Osteoblast (primary cell): ENCODE measurements at places on chromosomes 12 and 14.
A peak's percentile ranks its signal among the peaks of the same experiment; 100 is the strongest.

GRCh38 chr12:71708658-71709057, 22.8 kb downstream of the TMEM19 start:
- no peak for DNase-seq
- H3K27ac ChIP-seq = no peak overlapping the region
- H3K4me1 ChIP-seq = peaks cover 13% of the 10 kb centered on the region
- no peak overlapping the region for H3K4me3 ChIP-seq
- no peaks in the 10 kb centered on the region for H3K36me3 ChIP-seq

DNA sequence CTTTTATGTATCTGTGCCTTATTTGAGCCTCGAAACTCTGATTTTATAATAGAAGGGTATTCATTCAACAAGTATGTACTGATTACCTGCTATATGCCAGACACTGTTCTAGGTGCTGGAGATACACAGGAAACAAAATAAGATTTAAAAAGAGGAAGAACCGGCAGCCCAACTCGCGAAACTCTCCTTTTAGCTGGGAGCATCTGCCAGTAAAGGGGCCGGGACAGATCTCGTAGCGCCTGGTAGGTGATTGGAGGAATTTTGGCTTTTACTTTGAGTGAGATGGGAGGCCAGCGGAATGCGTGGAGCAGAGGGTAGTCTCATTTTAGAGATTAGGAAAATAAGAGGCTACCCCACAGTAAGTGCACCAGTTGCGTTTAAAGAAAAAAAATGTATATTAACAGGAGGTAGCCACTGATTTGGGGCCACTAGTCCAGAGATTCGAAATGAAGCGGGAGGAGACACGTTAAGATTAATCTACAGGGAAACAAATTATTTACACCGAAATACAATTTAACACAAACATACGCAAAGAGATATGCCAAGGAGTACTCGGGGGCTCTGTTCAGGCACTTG, 520 bp upstream of the MON2 start:
- H3K36me3 ChIP-seq = no peaks in the 10 kb centered on the region
- H3K4me1 ChIP-seq = peaks cover 14% of the 10 kb centered on the region
- H3K27me3 ChIP-seq = no peaks in the 10 kb centered on the region
- DNase-seq = peak; percentile 92
- H3K27ac ChIP-seq = peak overlapping the region; percentile 89

DNA sequence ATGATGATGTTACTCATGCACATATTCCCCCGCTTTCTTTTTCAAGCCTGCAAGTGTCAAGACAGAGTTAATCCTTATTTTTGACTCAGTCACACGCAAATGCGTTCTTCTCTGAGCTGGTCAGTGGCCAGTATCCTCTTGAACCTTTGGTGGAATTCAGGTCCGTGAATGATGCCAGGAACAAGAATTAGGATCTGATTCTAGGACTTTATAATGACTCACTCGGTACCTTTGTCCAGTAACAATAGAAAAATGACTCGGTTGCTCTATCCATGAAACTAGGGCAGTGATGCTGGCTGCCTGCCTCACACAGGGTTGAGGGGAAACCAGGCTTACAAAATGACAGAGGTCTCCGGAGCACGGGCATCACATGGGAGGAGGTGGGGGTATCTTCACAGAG, 185.8 kb upstream of the NUDT4 start:
- peak overlapping the region; percentile 47 for H3K27ac ChIP-seq
- H3K36me3 ChIP-seq = no peaks in the 10 kb centered on the region
- no peak for DNase-seq
- H3K4me3 ChIP-seq = peak overlapping the region; percentile 8
- H3K27me3 ChIP-seq = no peaks in the 10 kb centered on the region

DNA sequence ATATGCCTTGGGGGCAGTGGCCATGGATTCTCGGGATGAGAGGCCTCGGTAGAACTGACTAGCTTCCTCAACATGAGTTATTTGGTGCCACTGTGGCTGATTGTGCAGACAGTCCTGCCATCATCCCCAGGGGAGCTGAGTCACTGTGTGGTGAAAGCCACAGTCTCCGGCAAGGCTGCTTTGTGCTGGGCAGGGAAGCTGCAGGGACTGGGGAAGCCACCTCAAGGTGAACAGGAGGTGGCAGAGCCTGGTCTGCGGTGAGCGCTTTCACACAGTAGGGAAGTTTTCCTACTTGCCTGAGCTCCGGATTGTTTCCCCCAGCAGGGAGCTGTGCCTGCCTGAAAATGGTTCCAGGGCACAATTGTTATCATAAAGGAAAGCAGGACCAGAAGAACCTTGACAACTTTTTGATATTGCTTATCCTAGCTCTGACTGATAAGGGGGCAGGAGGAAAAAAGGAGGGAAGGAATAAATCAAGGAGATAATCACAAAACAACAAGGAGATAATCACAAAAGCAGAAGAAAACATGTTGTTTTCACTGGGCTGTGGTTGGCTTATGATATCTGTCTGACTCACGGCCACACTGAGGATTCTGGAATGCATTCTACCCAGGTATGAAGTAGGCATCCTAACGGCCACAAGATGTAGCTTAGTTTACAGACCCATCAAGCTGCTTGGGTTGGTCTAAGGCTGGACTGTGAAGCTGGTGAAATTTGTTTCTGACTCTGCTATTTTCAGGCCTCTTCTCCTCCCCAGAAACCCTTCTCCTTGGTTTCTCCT, 32.2 kb upstream of the GNG2 start:
- H3K27me3 ChIP-seq = no peaks in the 10 kb centered on the region
- no peak overlapping the region for H3K27ac ChIP-seq
- peak; percentile 73 for DNase-seq

GRCh38 chr12:51341251-51342007, 5.0 kb downstream of the CELA1 start:
- peak; percentile 89 for DNase-seq
- H3K4me1 ChIP-seq = peaks cover 16% of the 10 kb centered on the region
- peak overlapping the region; percentile 70 for H3K4me3 ChIP-seq
- H3K36me3 ChIP-seq = no peaks in the 10 kb centered on the region
- peak overlapping the region; percentile 38 for H3K27ac ChIP-seq
- no peaks in the 10 kb centered on the region for H3K27me3 ChIP-seq

GRCh38 chr12:89895591-89895990, 187.0 kb upstream of the ATP2B1 start:
- no peaks in the 10 kb centered on the region for H3K27me3 ChIP-seq
- peaks cover 15% of the 10 kb centered on the region for H3K4me1 ChIP-seq
- H3K4me3 ChIP-seq = no peak overlapping the region
- no peaks in the 10 kb centered on the region for H3K36me3 ChIP-seq

DNA sequence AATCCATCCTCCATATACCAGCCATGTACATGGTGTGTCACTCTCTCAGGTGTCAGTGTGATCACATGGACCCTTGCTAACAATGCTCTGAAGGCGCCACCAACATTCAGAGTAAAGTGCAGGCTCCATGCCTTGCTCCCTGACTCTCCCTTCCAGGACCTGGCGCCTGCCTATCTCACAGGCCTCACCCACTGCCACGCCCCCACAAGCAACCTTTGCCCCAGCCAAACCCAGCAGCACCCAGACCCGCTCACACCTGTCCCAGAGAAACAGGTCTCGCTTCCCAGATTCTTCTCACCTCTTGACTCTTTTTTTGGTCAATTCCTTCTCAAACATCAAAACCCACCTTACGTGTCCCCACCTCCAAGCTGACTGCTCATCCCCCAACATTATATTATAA, 52.3 kb downstream of the KCNK10 start:
- no peak overlapping the region for H3K4me3 ChIP-seq
- no peak overlapping the region for H3K27ac ChIP-seq
- H3K4me1 ChIP-seq = no peaks in the 10 kb centered on the region
- H3K27me3 ChIP-seq = no peaks in the 10 kb centered on the region
- no peaks in the 10 kb centered on the region for H3K36me3 ChIP-seq

GRCh38 chr14:40762177-40762576, 844.5 kb upstream of the LRFN5 start:
- no peaks in the 10 kb centered on the region for H3K27me3 ChIP-seq
- no peaks in the 10 kb centered on the region for H3K4me1 ChIP-seq
- H3K27ac ChIP-seq = no peak overlapping the region
- H3K4me3 ChIP-seq = no peak overlapping the region
- H3K36me3 ChIP-seq = no peaks in the 10 kb centered on the region

DNA sequence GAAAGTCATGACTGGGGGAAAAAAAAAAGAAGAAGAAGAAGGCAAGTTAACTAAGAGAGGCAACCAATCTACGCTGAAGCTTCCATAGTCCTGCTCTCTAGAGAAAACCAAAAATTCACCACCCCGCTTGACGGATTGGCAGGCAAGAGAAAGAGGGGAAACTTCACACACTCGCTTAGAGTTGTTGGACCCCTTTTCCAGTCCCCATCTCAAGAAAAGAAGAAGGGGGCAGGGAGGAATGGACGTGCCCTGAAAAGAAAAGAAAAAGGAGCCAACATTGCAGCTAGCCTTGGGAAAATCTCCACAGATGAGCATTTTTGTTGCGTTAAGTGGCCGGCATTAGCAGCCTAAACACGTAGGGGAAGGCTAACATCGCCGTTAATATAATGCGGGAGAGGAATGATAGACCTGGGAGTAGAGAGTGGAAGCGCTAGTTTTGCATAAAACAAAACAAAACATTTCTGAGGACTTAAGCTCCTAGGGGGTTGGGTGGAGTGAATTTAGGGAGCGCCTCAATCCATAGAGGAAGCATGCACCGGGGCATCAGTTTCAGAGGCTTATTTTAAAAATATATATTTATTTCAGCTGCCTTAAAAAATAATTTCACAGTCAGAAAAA, 11.3 kb upstream of the FOXG1 start:
- no peak overlapping the region for H3K4me3 ChIP-seq
- H3K36me3 ChIP-seq = no peaks in the 10 kb centered on the region
- DNase-seq = no peak
- H3K27me3 ChIP-seq = peaks cover 59% of the 10 kb centered on the region
- no peak overlapping the region for H3K27ac ChIP-seq

GRCh38 chr12:75724928-75725312, 213.5 kb upstream of the KRR1 start:
- no peaks in the 10 kb centered on the region for H3K27me3 ChIP-seq
- H3K36me3 ChIP-seq = no peaks in the 10 kb centered on the region
- peaks cover 40% of the 10 kb centered on the region for H3K4me1 ChIP-seq
- peak overlapping the region; percentile 50 for H3K4me3 ChIP-seq
- DNase-seq = no peak

DNA sequence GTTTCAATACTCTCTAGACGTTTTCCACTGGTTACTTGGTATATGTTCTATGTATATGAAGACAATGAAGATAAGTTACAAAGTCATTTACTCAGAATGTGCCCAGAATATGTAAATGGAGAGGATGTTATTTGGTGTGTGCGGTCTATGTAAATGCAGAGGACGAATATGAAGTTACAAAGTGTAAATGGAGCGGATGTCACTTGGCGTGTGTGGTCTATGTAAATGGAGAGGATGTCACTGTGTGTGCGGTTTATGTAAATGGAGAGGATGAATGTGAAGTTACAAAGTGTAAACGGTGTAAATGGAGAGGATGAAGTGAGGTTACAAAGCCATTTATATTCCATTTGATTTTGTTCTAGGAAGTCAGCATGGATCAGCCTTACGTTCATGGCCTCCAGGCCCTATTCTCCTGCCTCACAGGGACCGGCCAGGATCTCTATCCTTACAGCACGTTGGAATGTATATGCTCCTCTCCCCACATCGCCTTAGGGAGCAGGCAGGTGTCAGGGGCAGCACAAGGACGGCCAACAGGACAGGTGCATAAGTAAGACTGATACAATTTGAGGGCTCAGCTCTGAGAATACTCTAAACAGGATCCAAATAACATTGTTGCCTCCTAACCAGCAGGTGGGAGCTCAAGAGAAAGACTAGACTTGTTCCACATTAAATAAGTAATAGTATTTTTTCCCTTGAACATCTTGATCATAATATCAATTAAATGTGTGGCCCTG, 42.4 kb downstream of the GLRX5 start:
- no peak overlapping the region for H3K27ac ChIP-seq
- H3K36me3 ChIP-seq = no peaks in the 10 kb centered on the region
- H3K27me3 ChIP-seq = peaks cover 2% of the 10 kb centered on the region
- no peak overlapping the region for H3K4me3 ChIP-seq
- no peak for DNase-seq

GRCh38 chr12:104466709-104467345, 10.1 kb downstream of the CHST11 start:
- H3K27me3 ChIP-seq = no peaks in the 10 kb centered on the region
- no peaks in the 10 kb centered on the region for H3K36me3 ChIP-seq
- H3K4me3 ChIP-seq = no peak overlapping the region
- H3K4me1 ChIP-seq = peaks cover 5% of the 10 kb centered on the region
- DNase-seq = no peak

DNA sequence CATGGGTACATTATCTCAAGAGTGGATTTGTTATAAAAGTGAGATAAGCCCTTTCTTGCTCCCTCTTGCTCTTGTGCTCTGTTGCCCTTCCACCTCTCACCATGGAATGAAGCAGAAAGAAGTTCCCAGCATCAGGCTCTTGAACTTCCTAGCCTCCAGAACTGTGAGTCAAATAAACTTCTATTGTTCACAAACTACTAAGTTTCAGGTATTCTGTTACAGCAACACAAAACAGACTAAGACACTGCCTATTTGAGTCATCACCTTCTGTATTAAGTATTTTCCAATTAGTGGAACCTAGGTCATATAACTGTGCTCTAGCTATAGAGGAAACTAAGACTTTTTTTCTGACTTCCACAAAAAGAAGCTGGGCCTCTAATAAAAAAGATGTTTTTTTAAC, 201.2 kb upstream of the FOXG1 start:
- H3K27me3 ChIP-seq = no peaks in the 10 kb centered on the region
- no peaks in the 10 kb centered on the region for H3K36me3 ChIP-seq
- DNase-seq = no peak
- H3K27ac ChIP-seq = no peak overlapping the region
- no peak overlapping the region for H3K4me3 ChIP-seq
- H3K4me1 ChIP-seq = no peaks in the 10 kb centered on the region

GRCh38 chr14:24096545-24097181, 2.6 kb downstream of the PCK2 start:
- peaks cover 10% of the 10 kb centered on the region for H3K4me1 ChIP-seq
- H3K4me3 ChIP-seq = no peak overlapping the region
- H3K36me3 ChIP-seq = peaks cover 15% of the 10 kb centered on the region
- DNase-seq = peak; percentile 82
- H3K27me3 ChIP-seq = no peaks in the 10 kb centered on the region
- no peak overlapping the region for H3K27ac ChIP-seq

- H3K36me3 ChIP-seq = no peaks in the 10 kb centered on the region
- peaks cover 7% of the 10 kb centered on the region for H3K27me3 ChIP-seq
- H3K27ac ChIP-seq = no peak overlapping the region
Measured at GRCh38 chr14:67447033-67447381, 35.0 kb upstream of the PLEK2 start.
